T-cell (primary cell): ENCODE measurements at places on chromosomes 3 and 15. TPM values are rescaled to one million over a fixed set of nuclear protein-coding genes. Genes with fewer than 3 reads are reported as not detected.

The CMC1 gene
- total RNA-seq = 11.1 TPM

The BOC gene
- not detected for total RNA-seq

DNA sequence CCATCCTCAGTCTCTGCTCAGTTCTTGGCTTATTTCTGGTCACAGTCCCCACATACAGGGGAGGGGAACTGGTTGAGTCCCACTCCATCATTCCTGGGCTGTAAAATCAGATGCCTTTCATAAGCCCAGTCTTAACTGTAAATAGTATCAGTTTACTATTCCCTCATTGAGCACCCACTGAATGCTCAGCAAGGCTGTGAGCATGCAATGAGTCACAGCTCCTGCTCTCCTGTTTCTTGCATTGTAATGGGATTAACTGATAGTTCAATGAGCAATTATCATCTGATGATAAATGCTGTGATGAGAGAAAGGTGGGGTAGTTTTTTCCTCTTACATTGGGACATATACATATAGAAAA lies 113.6 kb upstream of the TPM1 start:
- no peak for DNase-seq

DNA sequence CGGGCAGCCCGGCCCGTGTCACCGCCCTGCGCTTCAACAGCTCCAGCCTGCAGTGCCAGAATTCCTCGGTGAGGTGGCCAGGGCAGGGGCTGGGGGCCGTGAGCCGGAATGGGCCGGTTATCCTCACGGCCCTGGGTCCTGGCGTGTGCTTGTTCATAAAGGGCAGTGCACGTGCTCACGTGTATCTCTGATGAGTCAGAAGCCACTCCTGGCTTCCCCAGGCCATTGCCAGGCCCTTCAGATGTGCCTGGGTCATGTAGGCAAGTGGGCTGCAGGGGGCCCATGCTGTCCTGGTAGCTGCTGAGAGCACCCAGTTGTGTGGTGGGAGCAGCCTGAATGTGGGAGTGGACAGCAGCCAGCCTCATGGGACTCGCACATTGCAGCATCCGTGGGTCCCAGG lies 29.2 kb downstream of the PLXNA1 start:
- DNase-seq = no peak

DNA sequence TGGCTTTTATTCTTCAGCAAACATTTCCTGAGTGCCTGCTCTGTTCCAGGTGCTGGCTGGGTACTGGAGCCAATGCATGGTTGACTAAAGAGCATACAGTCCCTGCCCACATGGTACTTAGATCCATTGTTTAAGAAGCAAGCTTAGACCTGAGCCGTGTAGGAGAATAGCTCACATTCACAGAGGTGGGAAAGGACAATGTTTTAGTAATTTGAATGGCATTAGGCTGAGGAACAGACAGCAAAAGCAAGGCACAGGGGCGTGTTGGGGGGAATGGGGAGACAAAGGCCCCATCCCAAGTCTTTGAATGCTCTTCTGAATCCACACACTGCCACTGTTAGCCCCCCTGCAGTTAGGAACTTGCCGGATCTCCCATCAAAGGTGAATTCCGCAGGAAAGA lies 388.2 kb upstream of the RGMA start:
- no peak for DNase-seq

DNA sequence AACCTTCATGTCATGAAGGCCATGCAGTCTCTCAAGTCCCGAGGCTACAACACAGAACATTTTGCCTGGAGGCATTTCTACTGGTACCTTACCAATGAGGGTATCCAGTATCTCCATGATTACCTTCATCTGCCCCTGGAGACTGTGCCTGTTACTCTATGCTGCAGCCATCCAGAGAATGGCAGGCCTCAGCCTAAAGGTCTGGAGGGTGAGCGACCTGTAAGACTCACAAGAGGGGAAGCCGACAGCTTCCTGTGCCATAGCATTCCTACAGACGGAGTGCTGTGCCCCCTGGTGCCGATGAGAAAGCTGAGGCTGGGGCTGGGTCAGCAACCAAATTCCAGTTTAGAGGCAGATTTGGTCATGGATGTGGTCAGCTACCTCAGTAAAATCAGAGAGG lies 51.3 kb upstream of the CADPS start:
- DNase-seq = no peak

The DOCK3 gene
- 2.6 TPM for total RNA-seq

DNA sequence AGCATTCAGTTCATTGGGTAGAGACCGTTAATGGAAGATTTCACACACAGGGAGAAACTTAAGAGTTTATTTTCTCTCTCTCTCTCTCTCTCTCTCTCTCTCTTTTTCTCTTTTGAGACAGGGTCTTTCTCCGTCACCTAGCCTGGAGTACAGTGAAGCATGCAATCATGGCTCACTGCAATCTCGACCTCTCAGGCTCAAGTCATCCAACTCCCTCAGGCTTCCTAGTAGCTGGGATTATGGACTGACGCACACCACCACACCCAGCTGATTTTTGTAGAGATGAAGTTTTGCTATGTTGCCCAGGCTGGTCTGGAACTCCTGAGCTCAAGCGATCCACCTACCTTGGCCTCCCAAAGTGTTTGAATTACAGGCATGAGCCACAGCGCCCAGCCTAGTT lies 1.6 kb downstream of the WDR72 start:
- no peak for DNase-seq

The ST6GAL1 gene
- 215 TPM for total RNA-seq

DNA sequence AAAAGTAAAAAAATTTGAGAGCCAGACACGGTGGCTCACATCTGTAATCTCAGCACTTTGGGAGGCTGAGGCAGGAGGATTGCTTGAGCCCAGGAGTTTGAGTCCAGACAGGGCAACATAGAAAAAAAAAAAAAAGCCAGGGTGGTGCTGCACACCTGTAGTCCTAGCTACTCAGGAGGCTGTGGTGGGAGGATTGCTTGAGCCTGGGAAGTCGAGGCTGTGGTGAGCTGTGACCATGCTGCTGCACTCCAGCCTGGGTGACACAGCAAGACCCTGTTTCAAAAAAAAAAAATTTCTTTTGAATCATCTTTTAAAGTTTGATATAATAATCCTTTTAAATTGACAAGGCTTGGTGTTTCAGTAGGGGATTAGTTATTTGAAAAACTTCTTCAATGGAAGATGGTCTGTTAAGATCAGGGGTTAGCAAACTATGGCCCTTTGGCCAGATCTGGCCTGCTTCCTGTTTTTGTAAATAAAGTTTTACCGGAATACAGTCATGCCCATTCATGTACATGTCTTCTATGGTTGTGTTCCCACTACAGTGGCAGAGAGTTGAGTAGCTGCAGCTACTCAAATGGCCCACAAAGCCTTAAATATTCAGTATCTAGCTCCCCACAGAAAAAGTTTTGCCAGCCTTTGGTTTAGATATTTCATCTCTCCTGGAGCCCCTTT lies 28.9 kb downstream of the CDAN1 start:
- no peak for DNase-seq

The TNFSF10 gene
- total RNA-seq = 35.8 TPM

The TEX9 gene
- total RNA-seq = 1.5 TPM

GRCh38 chr3:94965867-94966475 lies 903.1 kb downstream of the NSUN3 start:
- DNase-seq = no peak

- DNase-seq = no peak
Measured at GRCh38 chr3:44055951-44056350, 185.7 kb upstream of the TOPAZ1 start.

The SPINK8 gene
- not detected for total RNA-seq

DNA sequence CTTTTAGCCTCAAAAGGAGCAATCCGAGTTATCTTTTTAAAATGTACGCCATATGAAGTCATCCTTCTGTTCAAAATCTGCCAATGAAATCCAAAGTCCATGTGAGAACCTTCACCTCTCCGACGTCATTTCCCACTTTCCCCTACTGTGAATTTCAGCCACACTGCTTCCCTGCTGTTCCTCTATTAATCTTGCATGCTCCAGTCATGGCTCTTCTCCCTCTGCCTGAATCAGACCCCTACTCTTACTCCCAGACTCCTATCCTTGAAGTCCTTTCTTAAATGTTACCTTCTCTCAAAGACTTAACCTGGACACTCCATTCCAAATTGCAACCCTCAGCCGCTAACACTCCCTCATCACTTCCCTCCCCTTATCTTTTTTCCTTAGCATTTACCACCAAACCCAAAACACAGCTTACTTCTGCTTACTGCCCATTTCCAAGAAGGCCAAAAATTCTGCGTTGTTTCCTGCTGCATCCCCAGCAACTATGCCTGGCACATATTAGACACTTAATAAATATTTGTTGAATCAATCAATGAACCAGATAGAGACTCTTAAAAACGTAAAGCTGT lies 1.2 kb downstream of the NKIRAS1 start:
- DNase-seq = no peak

DNA sequence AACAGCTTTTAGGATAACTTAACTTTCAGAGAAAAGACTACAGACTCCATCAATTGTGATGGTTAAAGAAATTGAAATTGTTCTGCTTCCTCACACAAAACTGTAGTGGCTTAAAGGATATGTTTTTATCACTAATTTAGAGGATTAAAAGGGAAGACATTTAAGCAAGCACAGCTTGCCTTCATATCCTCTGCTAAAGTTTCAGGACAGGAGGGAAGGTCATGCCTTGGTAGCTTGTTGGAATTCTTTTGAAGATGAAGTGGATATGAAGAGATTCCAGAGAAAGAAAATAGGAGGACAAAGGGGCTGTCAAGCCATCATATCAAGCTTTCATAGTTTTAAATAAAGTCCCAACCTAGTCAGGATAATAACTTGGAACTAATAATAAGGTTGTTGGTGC lies 33.1 kb downstream of the CCDC80 start:
- DNase-seq = no peak

DNA sequence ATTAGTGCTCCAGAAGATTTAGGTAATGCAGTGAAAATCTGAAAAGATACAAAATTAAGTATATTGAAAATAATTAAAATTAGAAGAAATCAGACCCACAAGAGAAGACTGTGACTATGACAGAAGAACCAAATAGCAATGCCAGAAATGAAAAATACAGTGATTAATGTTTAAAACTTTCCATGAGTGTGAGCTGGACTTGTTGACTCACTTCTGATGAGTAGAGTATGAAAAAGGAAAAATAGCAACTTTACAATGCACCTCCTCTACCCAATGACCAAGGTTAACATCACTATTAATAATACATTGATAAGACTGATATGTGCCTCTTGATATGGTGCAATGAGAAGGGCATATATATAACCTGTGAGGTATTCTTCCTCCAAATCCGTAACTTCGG lies 39.3 kb upstream of the SLC22A13 start:
- no peak for DNase-seq

The IL1RAP gene
- total RNA-seq = 9.6 TPM

The STX19 gene
- not detected for total RNA-seq

- DNase-seq = no peak
Measured at GRCh38 chr3:39809181-39809994, at the start of gene MYRIP. Gene MYRIP, plus strand, starts transcription at chr3:39809609. Its CDS starts 91,208 bp downstream, at chr3:39900817.

DNA sequence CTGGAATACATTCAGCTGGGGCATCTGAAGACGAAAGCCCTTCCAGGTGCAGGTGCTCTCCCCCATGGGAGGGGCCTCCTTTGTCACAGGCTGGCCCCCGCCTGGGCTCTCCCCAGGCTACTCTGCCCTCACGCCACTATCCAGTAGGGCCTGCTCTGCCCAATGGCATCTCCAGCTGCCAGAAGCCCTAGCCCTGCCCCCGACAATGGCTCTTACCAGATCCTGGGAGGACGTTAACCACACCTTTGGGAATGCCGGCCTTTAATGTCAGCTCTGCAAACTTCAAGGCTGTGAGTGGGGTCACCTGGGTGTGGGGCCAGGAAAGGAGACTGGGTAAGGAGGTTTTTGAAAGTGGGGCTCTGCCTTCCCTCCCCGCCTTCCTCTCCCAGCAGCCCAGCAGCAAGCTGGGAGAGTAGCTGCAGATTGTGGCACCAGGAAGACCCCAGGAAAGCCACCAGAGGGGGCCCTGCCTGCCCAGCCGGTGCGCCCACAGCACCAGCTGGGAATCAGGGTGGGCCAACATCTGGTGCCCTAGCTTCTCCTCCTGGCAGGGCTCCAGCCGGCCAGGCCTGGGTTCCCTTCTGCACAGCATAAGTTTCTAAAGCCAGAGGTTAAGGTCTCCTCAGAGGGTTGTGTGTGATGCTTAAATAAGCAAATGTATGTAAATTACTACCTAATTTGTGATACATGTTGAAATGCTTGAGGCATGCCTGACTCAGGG lies 40.4 kb upstream of the SLC41A3 start:
- no peak for DNase-seq

GRCh38 chr15:71885390-71885789 lies 75.0 kb downstream of the NR2E3 start:
- no peak for DNase-seq

GRCh38 chr3:65473736-65474135 lies 565.0 kb downstream of the MAGI1 start:
- no peak for DNase-seq

GRCh38 chr3:44318891-44319311 lies 19.7 kb upstream of the TCAIM start:
- no peak for DNase-seq

DNA sequence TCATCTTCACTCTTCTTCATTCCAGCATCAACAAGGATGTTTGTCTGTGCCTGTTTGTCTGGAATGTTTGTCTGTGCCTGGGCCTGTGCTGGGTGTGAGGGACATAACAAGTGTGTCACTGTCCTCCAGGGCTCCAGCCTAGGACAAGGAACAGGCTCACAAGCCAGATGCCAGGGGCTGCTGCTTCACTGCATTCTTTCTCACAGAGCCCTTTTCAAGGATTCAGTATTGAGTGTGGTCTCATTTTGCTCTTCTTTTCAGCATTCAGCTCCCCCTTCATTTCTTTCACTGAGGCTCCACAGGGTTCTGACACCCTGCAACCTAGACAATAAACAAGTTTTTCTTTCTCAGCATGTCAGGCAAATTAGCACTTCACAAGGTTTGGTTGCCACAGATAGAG lies 43.6 kb upstream of the KY start:
- no peak for DNase-seq

The DNAH1 gene
- 44.2 TPM for total RNA-seq

DNA sequence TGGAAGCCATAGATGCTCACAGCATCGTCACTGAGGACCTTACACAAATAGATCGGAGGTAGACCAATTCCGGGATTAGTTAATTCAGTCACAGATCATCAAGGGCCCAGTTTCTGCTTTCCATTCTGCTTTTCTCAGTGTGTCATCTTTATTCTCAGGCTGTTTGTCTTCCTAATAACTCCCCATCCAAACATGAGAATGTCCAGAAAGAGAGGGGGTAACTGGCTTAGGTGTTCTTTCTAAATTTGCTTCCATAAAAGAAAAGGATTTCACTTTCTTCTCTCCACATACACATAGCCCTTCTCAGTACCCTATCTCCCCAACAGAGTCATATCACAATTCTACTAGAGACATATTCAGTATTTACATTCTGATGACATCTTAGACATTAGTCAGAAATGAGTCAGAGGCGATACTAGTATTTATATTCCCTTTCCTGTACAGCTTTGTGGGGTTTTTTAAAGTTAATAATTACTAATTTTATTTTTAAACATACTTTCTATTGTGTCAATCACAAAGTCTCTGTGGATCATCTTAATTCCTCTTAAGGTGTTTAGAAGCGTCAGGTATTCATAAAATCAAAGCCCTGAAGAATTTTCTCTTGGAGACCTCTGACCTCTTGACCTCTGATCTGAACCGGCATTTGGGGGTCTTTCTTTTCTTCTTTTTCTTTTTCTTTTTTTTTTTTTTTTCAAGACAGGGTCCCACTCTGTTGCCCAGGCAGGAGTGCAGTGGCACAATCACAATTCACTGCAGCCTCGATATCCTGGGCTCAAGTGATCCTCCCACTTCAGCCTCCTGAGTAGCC lies 24.3 kb upstream of the IL12A start:
- DNase-seq = no peak

GRCh38 chr3:126022741-126023359 lies 53.9 kb downstream of the ROPN1B start:
- DNase-seq = no peak

- DNase-seq = no peak
Measured at GRCh38 chr3:29011441-29011840, 269.4 kb upstream of the RBMS3 start.

- DNase-seq = no peak
Measured at GRCh38 chr3:37190667-37191066, 16.3 kb upstream of the LRRFIP2 start.
